ENCODE measurements at places on chromosomes 2 and 18.

- no peak for DNase-seq
Measured at GRCh38 chr2:67289271-67289670, 107.9 kb upstream of the ETAA1 start.

GRCh38 chr18:51082571-51083267 lies 52.7 kb downstream of the SMAD4 start:
- no peak for DNase-seq

- no peak for DNase-seq
Measured at GRCh38 chr2:200929334-200930249, 33.9 kb downstream of the ORC2 start.

DNA sequence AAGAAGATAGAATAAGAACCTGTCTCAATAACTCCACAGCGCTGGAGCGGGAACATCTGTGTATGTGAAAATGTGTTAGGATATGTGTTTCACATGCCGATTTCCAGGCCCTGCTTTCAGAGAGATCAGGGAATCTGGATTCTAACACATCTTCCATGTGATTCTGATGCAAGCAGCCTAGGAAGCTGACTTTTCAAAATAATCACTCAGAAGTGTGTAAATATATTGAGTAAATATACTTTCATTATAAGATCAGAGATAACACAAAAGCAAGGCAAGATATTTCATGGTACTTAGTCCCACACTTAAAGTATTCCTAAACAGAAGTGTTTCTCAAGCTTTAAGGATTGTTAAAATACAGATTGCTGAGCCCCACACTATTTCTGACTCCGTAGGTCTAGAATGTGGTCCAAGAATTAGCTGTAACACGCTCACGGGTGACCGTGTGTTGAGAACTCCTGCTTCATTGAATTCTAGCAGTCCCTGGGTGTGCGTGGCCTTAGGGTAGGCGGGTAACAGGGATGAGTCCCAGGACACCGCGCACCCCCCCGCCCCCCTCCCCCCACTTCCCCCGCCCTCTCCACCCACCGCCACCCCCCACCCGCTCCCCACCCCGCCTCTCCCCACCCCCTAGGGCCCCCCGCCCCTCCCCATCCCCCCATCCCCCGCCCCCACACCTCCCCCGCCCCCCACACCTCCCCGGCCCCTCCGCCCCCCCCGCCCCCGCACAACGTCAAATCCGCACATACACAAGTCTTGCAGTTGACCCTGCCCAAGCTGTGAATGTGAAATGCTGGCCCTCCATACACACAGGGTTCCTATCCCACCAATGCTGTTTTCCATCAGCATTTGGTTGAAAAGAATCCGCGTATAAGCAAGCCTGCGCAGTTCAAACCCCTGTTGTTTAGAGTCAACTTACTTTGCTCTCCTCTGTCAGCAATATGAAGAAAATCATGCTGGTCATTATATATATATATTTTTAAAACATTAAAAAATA lies 94.2 kb upstream of the SLC39A10 start:
- DNase-seq: no peak

- DNase-seq: no peak
Measured at GRCh38 chr2:233832869-233833311, 21.4 kb downstream of the HJURP start.

DNA sequence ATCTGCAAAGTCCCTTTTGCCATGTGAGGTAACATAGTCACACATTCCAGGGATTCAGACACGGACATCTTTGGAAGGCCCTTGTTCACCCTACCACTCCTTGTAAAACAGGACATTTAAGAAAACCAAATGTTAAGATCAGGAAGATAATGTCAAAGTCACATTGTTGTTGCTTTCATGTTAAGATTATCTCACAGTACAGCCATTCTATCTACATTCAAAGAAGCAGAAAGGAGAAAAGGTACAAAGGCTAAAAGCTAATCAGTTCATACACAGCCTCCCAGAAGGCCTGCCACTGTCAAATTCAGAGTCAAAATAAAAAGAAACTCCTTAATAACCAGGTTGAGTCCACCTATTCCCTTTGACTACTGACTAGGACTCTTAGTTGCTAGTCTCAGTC lies 573.7 kb downstream of the ARHGAP15 start:
- DNase-seq: no peak

GRCh38 chr2:66567729-66568128 lies 132.8 kb downstream of the MEIS1 start:
- no peak for DNase-seq

- no peak for DNase-seq
Measured at GRCh38 chr2:234322766-234323465, 174.0 kb downstream of the ARL4C start.

- DNase-seq: no peak
Measured at GRCh38 chr18:3526421-3527354, 76.7 kb downstream of the TGIF1 start.

DNA sequence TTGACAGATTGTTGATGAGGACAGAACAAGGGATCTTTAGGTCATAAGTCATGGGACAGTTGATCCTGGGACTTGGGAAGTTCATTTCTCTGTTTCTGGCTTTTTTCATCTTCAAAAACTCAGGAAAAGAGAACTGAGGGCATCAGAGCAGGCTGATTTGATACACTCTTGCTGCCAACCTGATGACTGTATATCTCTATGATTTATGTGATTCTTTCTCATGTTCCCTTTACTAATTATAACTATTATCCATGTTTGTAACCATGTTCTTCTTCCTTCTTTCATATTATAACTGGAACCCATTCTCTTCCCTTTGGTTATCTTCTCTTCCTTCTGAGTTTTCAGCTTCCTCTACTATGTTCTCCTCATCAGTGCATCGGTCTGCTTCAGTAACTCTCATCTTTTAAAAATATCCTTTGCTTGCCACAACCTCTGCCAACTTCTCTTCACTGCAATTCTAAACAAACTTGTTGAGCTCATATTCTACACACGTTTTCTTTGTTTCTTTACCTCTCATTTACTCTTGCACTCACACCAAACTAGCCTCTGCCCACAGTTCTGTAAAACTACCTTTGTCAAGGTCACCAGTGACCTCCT lies 13.5 kb downstream of the RASGRP3 start:
- no peak for DNase-seq

GRCh38 chr2:201118121-201118960 lies 2.4 kb downstream of the CFLAR start:
- DNase-seq: peak; percentile 88

Data from activated CD4-positive, alpha-beta T cell treated with anti-CD3 and anti-CD28 coated beads, Interleukin-2, amount 50 U/mL, for 1 hour (primary cell).